ENCODE measurements at places on chromosomes 3 and 15. TPM values are rescaled to one million over a fixed set of nuclear protein-coding genes. Genes with fewer than 3 reads are reported as not detected.

Gene CHRNA3
- total RNA-seq: not detected

Gene SLC6A1
- total RNA-seq: 0.39 TPM

Gene LCTL
- not detected for total RNA-seq

Gene GATA2
- total RNA-seq: 15.4 TPM

Gene GNAT1
- total RNA-seq: not detected

Gene MOBP
- total RNA-seq: not detected

Gene CD86
- 15.4 TPM for total RNA-seq

All from mesenteric fat pad (tissue), 1 donor.